ENCODE measurements at places on chromosomes 7 and 10.

DNA sequence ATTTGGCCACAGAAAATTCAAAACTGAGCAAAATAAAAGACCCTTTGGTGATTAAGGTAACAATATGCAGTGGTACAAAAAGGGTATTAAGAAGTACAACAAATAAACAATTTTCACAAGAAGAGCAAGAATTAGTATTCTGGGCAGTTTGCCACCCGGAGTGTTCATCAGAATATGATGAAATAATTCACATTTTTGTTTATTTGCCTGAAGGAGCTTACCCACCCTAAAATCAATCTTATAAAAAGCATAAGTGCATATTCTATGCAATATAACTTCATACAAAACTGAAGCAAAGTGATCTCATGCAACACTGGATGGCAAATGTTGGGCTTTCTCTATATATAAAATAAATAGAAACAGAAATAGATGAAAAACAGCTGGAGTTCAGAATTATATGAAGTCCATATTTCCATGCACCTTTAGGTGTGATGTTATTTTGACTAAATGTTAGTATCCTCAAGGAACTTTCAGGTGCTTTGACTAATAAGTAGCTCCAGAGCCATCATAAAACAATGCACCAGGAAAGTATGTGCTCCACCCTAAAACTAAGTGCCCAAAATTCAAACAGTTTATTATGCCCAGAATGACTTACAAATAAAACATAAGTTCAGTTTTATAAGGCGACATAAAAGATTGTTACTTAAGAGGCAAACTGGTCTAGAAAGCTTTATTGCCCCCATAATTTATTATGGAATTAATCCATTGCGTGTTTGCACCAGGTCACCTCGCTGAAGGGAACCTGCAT, 474.3 kb downstream of the SEMA3D start:
- DNase-seq, result no peak

DNA sequence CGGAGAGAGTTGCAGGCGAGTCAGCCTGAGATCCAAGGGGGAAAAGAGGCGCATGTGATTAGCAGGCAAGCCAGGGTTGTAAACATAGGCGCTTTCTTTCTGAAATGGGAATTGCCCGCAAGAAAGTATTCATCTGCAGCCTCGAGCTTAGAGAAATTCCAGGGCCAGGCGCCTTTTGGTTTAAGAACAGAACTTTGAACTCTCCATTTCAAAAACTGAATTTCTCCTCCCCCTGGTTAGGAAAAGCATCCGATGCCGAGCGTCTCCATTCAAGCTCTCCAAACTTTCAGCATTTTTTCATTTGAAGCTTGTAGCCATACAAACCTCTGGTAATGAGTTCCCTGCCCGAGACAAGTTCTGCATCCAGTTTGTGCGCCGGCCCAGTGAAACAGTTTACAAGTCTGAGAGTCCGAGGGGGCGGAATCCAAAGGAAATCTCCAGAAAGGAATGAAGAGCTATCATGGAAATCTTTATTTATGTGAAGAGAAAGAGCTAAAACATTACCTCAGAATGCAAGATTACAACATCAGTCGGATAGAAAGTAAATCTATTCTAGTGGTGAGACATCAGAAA, 69.9 kb downstream of the FAM204A start:
- DNase-seq, result no peak

DNA sequence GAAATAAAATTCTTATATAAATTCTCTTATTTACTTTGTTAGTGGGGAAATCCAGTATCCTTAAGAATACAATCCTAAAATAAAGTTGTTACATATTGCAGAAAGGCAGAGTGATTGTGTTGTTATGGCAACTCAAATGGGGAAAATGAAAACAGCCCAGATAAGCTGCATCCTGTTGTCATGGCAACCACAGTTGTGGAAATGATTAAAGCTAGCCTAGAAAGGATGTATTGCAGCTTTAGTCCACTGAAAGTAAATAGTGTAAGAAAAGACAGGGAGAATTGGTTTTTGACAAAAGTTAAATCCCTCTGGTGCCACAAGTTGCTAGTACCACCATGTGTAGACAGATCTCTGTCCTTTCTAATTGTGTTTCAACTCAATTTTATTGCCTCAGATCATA, 43.2 kb downstream of the BTRC start:
- no peak for DNase-seq

- DNase-seq, result no peak
Measured at GRCh38 chr7:102849538-102849937, 63.3 kb upstream of the LRRC17 start.

DNA sequence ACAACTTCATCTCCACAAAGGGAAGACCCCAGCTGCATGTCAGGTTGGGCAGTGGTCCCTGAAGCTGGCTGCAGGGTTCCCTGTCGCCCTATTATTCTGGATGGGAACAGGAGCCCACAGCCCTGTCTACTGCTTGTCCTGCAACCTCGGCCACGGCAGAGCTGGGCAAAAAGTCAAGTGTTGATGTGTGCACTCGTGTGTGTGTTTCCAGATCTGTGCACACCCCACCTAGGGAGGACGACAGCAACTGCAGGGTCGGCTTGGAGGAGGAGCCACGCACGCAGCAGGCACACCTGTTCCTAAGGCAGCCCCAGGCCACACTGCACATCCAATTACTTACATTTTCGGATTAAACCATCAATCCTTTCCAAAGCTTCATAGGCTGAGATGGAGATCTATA, 23.6 kb downstream of the PITRM1 start:
- no peak for DNase-seq

- no peak for DNase-seq
Measured at GRCh38 chr7:137475966-137476365, 132.4 kb upstream of the PTN start.

DNA sequence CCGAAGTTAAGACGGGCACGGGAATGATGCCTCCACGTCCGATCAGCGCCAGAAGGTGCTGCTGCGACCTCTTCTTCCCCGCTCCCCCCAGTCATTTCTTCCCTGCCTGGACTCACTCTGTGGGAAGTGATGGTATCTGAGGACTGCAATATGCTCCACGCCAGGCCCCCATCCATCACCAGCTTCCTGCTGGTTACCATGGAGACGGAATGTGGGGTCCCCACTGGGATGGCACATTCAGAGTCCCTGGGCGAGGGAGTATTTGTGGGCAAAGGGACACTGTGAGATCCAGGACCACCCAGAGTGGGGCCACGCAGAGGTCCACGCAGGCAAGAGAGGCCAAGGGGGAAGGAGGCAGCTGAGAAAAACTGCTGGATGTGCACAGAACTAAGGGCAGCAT, 39.7 kb downstream of the CARD11 start:
- no peak for DNase-seq

- peak; percentile 66 for DNase-seq
Measured at GRCh38 chr7:104240401-104240800, 32.6 kb upstream of the ORC5 start.

GRCh38 chr7:156585926-156586325, 54.6 kb upstream of the RNF32 start:
- DNase-seq, result no peak

DNA sequence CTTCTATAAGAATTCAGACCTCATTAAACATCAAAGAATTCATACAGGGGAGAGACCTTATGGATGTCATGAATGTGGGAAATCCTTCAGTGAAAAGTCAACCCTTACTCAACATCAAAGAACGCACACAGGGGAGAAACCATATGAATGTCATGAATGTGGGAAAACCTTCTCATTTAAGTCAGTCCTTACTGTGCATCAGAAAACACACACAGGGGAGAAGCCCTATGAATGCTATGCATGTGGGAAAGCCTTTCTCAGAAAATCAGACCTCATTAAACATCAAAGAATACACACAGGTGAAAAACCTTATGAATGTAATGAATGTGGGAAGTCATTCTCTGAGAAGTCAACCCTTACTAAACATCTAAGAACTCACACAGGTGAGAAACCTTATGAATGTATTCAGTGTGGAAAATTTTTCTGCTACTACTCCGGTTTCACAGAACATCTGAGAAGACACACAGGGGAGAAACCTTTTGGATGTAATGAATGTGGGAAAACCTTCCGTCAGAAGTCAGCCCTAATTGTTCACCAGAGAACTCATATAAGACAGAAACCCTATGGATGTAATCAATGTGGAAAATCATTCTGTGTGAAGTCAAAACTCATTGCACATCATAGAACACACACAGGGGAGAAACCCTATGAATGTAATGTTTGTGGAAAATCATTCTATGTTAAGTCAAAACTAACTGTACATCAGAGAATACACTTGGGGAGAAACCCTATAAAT, 24.1 kb downstream of the ZNF37A start:
- no peak for DNase-seq

DNA sequence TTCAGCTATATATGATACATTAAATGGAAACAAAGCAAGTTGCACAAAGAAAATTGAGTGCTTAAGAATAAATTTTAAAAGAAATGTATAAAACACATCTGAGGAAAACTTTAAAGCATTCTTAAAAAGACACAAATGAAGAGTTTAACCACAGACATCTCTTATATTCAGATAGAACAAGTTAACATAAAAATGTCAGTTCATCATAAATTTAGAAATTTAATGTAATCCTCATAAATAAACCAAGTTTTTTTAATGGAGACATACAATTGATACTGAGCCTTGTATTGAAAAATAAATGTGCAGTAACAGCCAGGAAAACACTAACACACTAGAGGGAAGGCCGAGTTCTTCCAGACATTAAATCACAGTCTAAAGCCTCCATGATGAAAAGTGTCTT, 243.9 kb upstream of the MKLN1 start:
- DNase-seq, result no peak

- no peak for DNase-seq
Measured at GRCh38 chr7:100166317-100166940, 2.0 kb downstream of the GAL3ST4 start.

- DNase-seq, result no peak
Measured at GRCh38 chr7:5094641-5095040, 49.0 kb downstream of the RBAK start.

GRCh38 chr10:93615576-93616235, 3.4 kb downstream of the PDE6C start:
- DNase-seq, result no peak

DNA sequence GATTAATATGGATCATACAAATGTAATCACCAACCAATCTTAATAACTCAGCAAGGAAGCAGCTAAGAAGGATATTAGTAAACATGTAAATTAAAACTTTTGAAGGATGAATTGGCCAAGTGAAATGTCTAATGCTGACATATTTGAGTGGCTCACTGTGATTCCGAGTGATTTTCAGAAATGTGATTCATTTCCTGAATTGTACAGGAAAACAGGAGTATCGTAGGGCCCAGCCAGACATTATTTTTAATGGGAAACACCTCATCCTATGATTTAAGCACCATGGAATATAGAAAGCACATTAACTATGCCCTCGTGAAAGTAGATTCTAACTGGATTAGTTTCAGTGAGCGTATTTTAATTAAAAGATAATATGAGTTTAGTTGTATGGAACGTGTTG, 82.3 kb downstream of the LHFPL3 start:
- no peak for DNase-seq

GRCh38 chr7:11895337-11895736, 63.3 kb upstream of the THSD7A start:
- no peak for DNase-seq

GRCh38 chr7:129383542-129384132, 50.6 kb upstream of the STRIP2 start:
- DNase-seq, result no peak

DNA sequence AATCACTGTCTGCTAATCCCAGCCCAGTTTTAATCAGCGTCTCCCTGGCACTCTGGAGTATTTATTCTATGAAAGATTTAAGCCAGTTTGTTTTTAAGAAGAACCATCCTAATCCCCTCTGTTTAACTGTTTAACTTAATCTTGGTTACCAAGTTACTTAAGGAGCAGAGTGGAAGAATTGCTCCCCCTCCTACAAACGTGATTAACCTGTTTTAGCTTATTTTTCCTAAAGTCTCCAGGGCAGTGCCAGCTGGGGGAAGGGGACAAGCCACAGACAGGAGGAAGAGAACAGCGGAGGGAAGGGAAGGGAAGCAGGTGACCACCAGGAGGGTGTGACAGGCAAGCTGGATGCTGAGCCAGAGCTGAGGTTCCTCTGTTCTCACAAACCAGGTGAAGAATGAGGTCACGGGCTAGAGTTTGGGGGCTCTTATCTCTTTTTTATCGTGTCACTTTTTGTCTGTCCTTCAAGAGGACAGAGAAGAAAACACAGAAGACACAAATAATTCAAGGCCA, 1.7 kb downstream of the SLC13A4 start:
- DNase-seq, result no peak

DNA sequence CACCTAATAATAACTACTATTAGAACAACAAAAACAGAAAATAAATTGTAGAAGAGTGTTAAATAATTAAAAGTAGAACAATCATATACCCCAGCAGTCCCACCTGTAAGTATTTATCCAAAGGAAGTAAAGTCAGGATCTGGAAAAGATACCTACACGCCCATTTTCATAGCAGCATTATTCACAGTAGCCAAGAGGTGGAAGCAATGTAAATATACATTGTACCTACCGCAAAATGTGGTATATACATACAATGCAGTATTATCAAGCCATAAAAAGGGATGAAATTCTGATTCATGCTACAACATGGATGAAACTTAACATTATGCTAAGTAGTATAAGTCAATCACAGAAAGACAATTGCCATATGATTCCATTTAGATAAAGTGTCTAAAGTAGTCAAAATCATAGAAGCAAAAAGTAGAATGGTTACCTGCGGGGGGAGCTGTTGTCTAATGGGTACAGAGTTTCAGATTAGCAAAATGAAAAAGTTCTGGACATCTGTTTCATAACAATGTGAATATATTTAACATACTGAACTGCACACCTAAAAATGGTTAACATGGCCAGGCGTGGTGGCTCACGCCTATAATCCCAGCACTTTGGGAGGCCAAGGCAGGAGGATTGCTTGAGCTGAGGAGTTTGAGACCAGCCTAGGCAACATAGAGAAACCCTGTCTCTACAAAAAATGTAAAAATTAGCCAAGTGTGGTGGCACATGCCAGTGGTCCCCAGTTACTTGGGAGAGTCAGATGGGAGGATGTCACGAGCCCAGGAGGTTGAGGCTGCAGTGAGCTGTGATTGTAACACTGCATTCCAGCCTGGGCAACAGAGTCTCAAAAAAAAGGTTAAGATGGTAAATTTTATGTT, 6.0 kb upstream of the TMED4 start:
- DNase-seq, result peak; percentile 33

Measured in NCI-H345 (cell line).